GM04503 (cell line): ENCODE measurements at places on chromosomes 13 and 19.

GRCh38 chr13:59464926-59465325, 698.8 kb downstream of the DIAPH3 start:
- no peak for DNase-seq

- no peak for DNase-seq
These were observed at the start of gene PDX1 for GRCh38 chr13:27919934-27920676. Gene PDX1 (plus strand): TSS chr13:27920000. CDS start chr13:27920139, 139 bp downstream.

- no peak for DNase-seq
These were observed 23.5 kb downstream of the EBPL start for GRCh38 chr13:49667773-49668172.

- no peak for DNase-seq
These were observed at the start of gene FXYD5 for GRCh38 chr19:35154525-35155406. Gene FXYD5 (plus strand): TSS chr19:35154735. CDS start chr19:35155551, 816 bp downstream.

GRCh38 chr13:75493156-75493555, 11.2 kb upstream of the TBC1D4 start:
- no peak for DNase-seq

- DNase-seq = no peak
These were observed 107.0 kb upstream of the RFC3 start for GRCh38 chr13:33710924-33711323.

GRCh38 chr13:65856431-65856830, 1373.7 kb downstream of the PCDH9 start:
- no peak for DNase-seq

DNA sequence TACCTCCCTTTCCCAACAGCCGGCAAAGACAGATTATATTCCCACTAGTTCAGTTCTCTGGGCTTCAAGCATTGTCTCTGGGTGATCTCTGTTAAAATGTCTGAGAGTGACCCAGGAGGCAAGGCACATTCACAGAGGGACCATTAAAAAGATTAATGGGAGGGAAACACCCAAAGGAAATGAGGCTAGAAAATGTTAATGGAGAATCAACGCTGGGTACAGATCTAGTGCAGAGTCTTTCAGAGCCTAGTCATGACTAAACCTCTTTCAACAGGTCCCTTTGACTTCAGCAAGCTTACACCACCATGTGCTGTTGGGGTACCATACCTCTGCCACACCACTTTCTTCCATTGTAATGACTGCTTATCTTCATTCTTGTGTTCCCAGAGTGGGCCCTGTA, 358.6 kb downstream of the DCT start:
- no peak for DNase-seq

DNA sequence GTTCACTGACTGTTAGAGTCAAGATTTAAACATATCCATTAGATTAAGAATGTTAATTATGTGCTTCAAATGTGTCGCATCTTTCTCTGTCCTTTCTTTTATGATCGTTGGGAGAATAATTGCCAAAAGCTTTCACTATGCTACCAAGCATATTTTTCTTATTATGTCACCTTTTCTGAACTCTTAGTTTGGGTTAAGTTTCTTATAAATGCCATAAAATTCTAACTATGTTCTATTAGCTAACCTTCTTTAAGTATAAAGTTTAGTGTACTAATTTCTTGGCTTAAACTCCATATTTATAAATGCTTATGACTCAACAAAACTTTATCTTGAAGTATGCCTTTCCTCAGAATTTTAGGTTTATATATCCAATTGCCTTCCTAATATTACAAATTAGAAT, 1759.4 kb downstream of the PCDH9 start:
- DNase-seq = no peak

GRCh38 chr13:94063848-94064247, 415.6 kb downstream of the DCT start:
- no peak for DNase-seq

GRCh38 chr13:41312176-41312500, 1.1 kb downstream of the NAA16 start:
- DNase-seq = no peak

DNA sequence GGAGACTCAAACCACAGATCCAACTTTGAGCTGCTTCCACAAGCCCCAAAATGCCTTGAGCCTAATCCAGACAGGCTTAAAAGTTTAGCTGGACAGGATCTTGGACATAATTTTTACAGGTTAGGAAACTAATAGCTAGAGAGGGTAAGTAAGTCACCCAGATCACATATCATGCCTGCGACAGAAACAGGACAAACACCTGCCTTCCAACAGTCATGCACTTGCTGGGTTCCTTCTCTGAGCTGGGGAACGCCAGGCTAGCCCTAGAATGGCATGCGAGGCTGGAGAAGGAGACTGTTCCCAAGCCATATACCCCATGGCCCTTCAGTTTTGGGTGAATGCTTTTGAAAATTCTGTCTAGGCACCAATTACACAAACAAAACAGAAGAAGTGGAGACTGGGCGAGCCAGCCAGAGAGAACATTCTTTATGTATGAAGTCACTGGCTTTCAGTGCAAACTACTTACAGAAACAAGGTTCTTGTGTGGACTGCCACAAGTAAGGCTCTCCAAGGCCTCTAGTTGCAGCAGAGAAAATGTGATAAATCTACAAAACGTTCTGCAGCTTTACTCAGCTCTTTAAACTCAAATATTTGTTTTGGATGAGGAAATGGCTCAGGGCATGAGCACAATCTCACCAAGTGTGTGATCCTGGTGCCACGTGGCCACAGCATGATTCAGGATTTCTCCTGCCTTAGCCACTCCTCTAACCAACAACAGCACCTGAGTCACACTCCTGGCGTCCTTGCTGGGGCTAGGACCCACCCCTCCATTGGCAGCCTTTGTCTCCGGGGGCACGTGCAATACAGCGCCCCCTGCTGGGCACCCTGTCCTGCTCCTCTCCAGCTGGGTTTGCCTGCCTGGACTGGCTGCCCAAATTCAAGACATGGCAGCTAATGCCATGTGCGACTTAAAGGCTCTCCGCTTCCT, 73.4 kb upstream of the UBL3 start:
- DNase-seq = peak; percentile 96

DNA sequence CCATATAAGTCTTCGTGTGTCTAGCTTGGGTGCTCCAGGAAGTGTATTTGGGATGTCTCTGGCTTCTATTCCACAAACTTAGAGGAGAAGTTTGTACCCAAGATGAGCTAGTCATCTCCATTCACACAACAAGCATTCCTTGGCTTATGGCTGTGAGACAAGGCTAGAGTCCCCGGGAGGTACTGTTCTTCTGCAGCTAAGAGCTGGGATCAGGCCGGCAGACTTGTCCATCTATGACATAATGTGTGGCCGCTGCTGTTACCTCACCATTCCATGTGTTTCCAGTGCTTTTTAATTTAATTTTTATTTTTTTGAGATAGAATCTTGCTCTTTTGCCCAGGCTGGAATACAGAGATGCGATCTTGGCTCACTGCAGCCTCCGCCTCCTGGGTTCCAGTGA, 20.7 kb downstream of the GATAD2A start:
- no peak for DNase-seq

- no peak for DNase-seq
These were observed 13.2 kb upstream of the ASF1B start for GRCh38 chr19:14149509-14149994.

- DNase-seq = no peak
These were observed 485 bp downstream of the CPAMD8 start for GRCh38 chr19:17025991-17026658.

GRCh38 chr13:100940658-100941057, 266.1 kb upstream of the TMTC4 start:
- DNase-seq = no peak

DNA sequence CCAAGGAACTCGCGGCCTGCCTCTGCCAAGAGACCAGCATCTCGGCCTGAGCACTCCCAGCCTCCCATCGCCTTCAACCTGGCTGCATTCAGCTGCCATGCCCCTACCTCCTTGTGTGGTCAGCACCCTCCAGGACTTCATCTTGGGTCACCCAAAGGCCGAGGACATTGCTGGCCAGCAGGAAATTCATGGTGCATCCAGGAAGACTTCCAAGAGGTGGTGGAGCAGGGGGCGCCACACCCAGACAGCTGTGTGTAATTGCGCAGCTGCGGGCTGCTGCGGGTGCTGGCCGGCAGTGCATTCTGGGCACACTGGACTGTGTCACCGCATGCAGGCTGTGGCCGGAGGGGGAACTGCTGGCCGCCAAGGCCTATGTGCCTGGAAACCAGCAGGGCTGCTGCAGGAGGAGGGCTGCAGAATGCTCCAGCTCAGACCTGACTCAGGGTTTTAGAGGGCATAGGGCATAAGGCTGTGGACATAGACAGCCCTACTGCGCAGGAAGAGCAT, 164.3 kb upstream of the TUBA3C start:
- no peak for DNase-seq

- peak; percentile 85 for DNase-seq
These were observed 1.2 kb downstream of the ZSWIM4 start for GRCh38 chr19:13796301-13797057.

DNA sequence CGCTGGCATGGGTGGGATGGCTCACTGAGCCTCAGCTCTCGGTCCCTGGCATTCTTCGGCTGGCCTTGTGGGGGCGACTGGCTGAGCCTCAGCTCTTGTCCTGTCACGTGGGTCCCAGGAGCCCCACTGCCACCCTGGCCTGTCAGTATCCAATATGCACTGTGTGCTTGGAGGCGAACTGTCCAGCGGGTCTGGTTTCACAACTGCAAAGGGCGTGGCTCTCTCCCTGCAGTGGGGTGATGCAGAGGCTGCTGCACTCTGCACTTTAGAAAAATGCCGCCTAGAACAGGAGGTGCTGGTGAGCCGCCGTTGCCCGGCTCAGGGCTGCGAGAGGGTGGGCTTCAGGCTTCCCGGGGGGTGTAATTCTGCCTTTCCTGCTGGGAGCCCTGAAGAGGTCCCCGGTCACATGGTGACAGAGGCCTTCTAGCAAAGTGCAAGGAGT, 17.0 kb upstream of the TMEM255B start:
- no peak for DNase-seq

GRCh38 chr19:10339380-10339960, at the start of gene ICAM3:
Gene ICAM3 (minus strand): TSS chr19:10339624. CDS start chr19:10339614, 10 bp downstream.
- DNase-seq = no peak

GRCh38 chr13:24502533-24503378, 9.8 kb downstream of the PARP4 start:
- no peak for DNase-seq

- DNase-seq = no peak
These were observed 788.4 kb upstream of the PRR20A start for GRCh38 chr13:56352361-56352760.

DNA sequence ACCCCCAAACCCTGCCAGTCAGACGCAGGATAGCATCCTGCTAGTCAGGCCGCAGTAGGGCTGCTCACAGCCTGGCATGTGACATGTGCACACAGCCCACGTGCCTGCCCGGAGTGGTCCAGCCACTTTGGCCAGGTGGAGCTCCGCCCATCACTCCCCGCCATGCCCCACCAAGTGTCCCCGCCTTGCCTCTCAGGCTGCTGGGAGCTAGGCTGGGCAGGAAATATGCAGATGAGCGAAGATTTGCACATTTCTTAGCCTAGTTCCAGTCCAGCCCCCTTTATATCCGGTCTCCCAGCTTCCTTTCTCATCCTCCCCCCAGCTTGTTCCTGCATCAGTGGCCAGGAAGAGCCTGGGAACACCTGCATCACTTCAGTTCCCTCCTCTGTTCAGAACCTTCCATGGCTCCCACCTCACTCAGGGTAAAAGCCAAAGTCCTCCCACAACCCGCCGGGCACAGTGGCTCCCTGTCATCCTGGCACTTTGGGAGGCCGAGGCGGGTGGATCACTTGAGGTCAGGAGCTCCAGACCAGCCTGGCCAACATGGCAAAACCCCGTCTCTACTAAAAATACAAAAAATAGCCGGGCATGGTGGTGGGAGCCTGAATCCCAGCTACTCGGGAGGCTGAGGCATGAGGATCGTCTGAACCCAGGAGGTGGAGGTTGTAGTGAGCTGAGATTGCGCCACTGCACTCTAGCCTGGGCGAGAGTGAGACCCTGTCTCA, 2.3 kb upstream of the DOCK6 start:
- no peak for DNase-seq

- DNase-seq = no peak
These were observed 1.2 kb upstream of the SYNE4 start for GRCh38 chr19:36009633-36010379.

GRCh38 chr19:54390942-54391577, 24.2 kb upstream of the TTYH1 start:
- no peak for DNase-seq

GRCh38 chr19:51552996-51553725, 17.9 kb upstream of the ZNF175 start:
- no peak for DNase-seq

GRCh38 chr19:47436712-47437401, 17.5 kb upstream of the MEIS3 start:
- DNase-seq = no peak

GRCh38 chr13:91762957-91763356, 364.5 kb downstream of the GPC5 start:
- no peak for DNase-seq
